ENCODE measurements at places on chromosomes 5 and 9.

DNA sequence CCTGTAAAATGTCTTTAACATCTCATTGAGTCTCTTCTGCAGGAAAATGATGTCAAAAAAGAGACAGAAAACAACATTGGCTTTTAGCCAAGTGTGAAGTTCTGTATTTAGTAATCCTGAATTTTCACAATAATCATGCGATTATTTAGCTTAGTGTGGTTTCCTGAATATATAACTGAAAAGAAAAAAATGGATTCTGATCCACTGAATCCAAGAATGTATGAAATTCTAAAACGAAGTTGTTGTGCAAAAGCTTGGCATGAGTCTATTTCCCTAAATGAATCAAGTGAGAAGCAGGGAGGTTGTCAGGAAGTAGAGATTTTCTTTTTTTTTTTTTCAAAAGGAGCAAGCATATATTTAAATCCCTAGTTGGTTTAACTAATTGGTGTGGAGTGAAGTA, 145.9 kb upstream of the CDH6 start:
- DNase-seq = no peak

GRCh38 chr5:218457-219291, 554 bp downstream of the SDHA start:
- DNase-seq = peak; percentile 20

DNA sequence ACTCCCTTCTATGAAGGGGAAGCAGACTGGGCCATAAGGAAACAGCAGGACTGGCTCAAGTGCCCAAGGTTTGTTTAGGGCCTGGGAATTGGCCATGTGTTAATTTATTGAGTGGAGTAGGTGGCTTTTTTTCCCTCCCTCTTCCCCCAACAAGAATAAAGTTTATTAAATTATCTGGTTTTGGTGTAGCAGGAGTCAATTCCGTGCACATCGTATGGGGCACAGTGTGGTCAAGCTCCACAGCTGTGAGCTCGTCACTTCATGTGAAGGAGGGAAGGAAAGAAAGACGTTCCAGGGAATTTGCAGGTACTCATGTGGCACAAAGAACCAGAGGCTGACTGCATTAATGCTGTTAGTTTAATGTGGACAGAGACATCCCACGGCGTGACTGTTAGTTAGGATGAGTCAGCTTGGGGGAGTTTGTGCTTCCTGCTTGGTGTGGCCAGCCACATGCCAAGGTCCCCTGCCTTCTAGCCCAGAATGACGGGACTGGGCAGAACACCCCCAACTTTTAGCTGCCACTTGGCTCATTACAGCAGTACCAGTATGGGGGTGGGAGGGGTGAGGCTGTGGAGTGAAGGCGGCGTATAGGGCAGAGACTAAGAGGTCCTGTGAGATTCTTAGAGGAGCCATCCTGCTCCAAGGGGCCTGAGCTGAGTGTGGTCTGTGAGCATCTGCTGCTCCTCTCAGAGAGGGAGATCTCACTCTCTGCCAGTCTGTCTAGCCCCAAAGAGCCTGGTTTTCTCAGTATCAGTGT, 33.2 kb downstream of the CSF1R start:
- no peak for DNase-seq

DNA sequence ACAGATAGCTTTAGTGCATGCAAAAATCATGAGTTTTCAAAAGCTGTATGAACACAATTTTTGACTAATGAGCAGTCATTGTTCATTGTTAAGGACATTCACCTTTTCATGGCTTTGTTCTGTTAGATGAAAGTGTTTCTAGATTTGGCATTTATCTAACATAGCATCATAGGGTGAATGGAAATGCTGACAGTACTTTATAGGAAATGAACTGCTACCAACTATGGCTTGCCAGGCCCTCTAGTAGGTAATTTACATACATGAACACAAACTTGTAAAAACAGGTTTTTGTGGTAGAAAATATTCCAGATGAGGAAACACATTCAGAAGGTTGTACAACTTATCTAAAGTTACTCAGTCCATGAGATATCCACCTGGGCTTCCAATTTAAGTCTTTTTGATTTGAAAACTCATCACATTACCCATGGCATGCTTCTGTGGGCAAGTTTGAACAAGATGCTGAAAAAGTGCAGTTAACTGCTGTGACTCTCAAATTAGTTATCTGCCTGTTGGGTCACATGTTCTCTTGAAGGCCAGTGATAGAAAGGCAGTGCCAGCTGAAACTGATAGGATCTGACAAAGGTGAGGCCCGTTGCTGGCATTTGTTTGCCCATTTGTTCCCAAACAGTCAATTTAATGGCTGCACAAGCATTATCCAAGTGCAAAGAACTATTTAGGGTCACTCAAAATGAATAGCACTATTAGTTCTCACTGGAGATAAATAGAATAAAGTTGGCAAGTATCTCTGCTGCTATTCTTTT, 399.1 kb downstream of the MAN2A1 start:
- DNase-seq = no peak

DNA sequence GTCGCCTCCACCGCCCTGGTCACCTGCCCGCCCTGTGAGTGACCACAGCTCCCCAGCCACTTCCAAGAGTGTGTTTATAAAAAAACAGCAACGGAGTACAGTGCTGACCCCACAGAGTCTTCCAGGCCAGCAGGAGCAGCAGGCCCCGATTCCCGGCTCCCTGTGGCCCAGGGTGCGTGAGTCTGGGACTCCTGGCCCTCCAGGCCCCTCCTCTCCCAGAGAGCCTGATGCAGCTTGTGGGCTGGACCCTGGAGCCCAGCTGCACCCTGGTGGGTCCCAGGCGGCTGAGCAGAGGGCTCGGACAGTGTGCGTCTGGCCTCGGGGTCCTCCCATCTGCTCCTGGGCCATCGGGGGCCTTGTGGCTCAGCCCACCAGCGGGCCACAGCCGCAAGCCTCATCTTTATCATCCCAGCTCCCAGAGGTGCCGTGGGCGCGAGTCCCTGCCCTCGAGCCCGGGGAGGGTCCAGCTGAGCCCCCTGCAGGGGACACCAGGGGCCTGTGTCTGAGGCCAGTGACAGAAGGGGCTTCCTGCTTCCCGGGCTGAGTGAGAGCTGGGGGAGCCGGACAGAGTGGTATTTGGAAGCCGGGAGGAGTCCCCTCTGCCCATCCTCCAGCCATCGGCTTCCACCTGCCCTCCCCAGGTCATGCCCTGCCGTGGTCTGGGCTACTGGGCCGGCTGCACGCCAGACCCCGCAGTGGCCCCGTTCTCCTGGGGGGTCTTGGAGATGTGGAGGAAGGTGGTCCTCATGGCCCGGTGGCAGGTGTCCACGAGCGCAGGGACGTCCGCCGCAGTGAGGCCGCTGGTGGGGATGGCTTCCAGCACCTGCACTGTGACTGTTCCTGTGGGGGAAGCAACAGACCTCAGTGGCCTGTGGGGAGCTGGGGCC, 10.6 kb downstream of the EGFL7 start:
- DNase-seq = no peak

GRCh38 chr9:115694014-115694413, 459.6 kb upstream of the PAPPA start:
- DNase-seq = no peak

GRCh38 chr5:164188733-164189148, 683.3 kb downstream of the MAT2B start:
- no peak for DNase-seq

DNA sequence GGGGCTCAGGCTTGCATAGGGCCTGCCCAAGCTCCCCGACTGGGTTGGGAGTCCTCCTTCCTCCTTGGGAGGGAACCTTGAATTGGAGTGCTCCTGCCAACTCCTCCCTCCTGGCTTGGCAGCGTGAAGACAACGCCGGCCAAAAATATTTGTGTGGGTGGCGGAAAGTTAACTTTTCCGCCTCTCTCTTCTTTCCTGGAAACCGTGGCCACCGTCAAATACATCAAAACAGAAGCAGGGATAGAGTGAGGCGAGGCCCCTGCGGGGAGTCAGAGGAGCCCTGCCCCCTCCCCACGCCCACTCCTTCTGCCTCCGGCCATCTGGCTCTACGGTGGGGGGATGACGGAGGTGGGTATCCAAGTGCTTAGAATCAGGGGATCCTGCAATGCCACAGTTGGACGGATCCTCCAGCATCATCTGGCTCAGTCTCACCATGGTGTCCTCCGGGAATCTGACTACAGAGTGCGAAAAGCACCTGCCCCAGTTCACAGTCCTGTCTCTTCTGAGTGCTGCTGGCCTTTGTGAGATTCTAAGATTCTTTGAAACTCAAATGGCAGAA, 25.2 kb upstream of the SYNPO start:
- DNase-seq = no peak

- DNase-seq = no peak
These were observed 1.6 kb upstream of the TNIP1 start for GRCh38 chr5:151082282-151082902.

GRCh38 chr5:37662362-37662761, 177.5 kb downstream of the GDNF start:
- DNase-seq = no peak

DNA sequence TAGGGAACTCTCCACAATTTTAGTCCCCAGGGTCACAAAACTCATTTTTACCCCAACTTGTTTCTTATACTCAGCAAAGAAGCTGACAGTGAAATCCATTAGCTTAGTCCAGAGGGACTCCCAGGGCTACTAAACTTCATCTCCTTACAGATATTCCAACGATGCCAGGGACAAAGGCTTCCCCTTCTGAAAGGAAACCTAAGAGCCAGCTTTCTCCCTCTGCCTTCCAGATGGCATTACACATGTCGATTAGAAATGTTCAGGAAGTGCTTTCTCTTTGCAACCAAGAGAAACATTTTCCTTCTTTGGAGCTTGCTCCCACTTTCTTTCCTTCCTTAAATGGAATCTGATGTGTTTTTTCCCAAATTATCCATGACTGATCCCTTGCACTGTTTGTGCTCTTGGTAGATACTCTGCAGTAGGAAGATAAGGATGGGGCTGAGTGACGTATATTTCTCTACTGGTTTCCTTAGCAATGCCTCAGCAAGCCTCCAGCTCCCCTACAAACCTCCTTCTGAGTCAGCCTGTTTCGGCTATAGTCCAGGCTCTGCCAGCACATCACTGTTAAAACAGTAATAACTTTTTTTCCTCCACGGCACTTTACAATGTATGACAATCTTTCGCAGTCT, 43.0 kb upstream of the HTR4 start:
- no peak for DNase-seq

DNA sequence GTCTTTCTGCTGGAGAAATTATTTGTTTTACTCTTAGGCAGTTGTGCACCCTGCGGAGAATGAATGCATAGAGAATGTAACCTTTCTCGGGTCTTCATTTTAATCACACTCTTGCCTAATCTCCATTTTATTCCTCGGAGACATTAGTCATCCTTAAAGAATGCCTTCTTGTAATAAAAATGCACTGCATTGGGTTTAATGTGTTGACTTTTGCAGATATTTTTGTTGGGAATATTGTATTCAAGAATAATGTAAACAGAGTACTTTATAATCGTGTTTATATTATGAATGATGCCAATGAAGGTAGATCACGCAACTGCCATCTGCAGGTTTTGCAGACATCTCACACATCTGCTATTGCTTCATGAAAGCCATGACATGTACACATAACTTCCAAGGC, 1093.9 kb upstream of the CDH6 start:
- DNase-seq = no peak

- DNase-seq = no peak
These were observed 13.6 kb downstream of the NIPAL4 start for GRCh38 chr5:157473383-157474320.

GRCh38 chr9:80028501-80028900, 456.7 kb downstream of the TLE4 start:
- DNase-seq = no peak

- DNase-seq = no peak
These were observed 29.4 kb upstream of the GDA start for GRCh38 chr9:72119853-72120252.

DNA sequence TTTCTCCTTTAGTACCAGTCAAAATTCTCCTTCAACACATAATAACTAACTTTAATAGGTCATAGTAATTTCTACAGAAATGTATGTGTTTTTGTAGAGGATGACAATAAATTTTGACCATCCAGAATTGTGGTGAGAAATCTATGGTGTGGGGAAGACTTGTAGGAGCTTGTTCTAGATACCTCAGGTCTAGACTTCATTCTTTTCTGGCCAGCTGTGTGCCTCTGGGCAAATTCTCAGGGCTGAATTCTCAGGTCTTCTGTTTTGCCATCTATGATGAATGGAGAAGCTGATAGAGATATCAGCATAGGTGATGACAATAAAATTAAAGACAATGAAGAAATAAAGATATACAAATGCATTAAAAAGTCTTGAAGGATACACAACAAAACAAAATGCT, 298.6 kb upstream of the MEF2C start:
- DNase-seq = no peak

- DNase-seq = no peak
These were observed 460.6 kb downstream of the DMRT2 start for GRCh38 chr9:1510712-1511111.

DNA sequence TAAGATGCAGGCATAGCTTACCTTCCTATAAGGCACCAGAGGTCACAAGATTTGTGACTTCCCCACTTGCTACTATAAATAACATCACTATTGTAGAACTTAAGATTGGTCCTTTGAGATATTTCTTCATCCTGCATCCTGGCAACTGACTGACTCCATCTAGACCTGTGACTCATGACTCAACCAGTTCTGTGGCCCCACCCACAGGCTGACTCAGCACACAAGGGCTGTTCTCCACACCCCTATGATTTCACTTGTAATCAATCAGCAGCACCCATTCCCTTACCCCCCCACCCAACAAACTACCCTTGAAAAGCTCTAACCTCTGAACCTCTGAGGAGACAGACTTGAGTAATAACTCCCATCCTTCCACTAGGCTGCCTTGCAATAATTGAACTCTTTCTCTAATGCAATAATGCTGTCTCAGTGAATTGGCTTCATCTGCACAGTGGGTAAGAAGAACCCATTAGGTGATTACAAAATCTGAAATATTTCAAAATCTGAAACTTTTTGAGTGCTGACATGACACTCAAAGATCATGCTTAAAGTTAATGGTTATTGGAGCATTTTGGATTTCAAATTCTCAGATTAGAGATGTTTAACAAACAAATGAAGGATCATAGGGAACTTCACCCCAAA, 296.7 kb downstream of the ARL15 start:
- no peak for DNase-seq

- no peak for DNase-seq
These were observed 44.2 kb downstream of the PKD2L2 start for GRCh38 chr5:137933491-137933911.

- no peak for DNase-seq
These were observed 112.5 kb downstream of the HAPLN1 start for GRCh38 chr5:83608122-83608521.

DNA sequence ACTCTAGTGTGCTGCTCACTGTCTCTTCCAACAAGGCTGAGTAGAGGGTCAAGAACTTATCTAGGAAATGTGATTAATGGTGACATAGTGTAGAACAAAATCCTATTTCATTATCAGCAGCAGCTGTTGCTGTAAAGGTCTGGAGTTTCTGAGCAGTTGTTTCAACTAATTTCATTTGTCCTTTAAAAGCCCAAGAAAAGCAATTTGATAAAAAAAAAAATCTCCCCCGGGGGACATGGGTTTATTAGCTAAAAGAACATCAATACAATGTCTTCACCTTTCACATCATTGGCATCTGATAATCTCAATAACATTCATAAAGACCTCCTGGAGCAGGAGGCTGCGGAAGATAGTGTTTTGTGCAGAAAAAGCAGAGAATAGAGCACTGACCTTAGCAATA, 468.1 kb downstream of the KCTD16 start:
- DNase-seq = no peak

Data from T-helper 17 cell (primary cell).